Urothelium cell line (cell line): ENCODE measurements at places on chromosomes 1 and 21.
A peak's percentile ranks its signal among the peaks of the same experiment; 100 is the strongest.

DNA sequence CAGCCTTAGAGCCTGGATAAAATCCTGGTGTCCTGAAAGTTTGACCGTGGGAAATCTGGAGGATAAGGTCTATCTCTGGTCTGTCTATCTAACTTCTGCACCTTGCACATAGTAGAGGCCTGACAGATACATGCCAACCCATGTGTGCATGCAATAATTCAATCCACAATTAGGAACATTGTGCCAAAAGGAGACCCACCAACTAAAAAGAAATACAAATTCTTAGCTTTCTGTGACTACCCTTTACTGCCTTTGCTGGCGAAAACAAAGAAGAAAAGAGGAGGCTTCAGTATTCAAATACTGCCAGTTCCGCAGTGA, 381 bp upstream of the KLHL20 start:
- DNase-seq: no peak

DNA sequence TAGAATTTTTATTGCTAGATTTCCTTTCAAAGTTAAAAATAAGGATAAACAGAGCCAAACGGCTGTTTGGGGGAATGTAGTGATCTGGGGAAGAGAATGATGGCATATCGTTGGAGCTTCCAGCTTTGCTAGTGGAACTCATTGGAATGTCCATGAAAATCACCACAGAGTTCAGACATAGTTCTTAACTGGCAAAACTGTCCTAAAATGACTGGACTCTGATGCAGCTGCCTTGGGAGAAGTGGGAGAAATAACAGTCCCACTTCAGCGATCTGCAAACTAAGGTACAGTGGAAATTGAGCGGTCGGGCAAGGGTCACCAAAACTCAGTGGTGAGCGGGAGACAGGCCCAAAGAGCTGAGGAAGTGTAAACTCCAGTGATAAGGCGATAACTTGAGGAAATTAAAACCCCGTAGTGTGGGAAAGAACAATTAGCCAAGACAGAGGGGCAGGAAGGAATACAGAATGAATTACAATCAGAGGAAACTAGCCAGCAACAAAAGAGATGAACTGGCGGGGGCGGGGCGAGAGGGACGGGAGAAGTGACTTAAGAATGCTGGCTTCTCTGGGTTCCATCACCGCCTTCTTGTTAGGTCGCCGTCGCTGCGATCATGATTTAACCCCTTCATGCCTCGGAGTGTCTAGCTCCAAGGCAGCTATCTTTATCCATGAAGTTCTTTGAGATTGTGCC, 89.8 kb upstream of the ARHGAP29 start:
- no peak for DNase-seq

DNA sequence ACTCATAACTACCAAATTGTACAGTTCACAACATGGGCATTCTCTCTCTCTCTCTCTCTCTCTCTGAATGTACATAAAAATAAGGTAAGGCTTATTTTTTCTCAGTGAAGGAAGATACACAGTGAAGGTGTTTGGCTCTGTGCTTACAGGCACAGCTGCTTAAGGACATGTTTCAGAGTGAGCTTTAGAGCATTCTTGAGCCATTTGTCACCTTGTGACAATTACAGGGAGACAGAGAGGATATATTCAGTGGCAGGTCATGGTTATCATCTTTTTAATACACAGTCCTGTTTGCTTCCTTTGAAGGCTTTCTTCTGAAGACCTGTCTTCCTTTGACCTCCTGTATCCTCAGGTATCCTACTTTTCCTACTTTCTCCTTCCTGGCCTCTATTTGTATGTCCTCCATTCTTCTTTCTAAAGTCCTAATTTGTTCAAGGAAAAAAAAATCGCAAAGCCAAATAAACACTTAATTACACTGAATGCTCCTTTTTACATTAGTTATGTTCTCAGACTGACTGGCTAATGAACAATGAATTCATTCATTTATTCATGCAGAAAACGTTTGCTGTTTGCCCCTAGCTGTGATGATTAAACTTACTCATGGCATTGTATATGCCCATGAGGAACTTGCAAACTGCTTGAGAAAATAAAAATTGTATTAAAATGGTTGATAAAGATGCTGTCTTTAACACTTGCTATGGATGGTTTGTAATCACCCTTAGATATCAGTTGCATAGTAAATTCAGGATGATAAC, 33.4 kb downstream of the HSD17B7 start:
- no peak for DNase-seq

DNA sequence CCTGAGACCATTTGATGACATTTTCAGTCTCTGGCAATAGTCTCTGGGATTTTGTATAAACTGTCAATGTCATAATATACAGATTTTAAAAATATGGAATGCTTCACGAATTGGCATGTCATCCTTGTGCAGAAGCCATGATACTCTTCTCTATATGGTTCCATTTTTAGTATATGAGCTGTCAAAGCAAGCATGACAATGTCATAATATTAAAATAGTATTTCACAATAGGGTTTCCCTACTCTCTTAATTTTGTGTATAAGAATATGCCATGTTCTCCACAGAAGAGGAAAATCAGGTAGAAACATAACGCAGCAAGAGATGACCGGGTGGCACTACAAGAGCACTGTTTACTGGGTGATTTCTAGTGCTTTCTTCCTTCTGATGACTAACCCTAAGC, 8.3 kb upstream of the DIPK1A start:
- no peak for DNase-seq

DNA sequence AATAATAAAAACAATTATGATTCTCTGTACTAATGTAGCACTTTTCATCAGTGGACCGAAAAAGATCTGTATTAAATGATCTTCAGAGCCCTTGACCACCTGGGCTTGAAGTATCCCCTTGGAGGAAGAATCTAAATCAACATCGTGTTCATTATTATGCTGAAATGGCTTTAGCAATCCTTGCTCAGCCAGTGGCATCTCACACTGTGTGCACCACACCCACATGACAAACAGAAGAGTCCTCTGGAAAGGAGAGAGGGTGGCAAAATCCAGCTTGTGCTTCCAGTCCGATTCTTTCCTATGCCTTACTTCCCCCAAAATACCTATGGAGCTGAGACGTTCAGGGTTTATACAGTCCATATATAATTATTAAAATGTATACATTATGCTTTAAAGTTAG, 318.5 kb upstream of the RUNX1 start:
- no peak for DNase-seq

DNA sequence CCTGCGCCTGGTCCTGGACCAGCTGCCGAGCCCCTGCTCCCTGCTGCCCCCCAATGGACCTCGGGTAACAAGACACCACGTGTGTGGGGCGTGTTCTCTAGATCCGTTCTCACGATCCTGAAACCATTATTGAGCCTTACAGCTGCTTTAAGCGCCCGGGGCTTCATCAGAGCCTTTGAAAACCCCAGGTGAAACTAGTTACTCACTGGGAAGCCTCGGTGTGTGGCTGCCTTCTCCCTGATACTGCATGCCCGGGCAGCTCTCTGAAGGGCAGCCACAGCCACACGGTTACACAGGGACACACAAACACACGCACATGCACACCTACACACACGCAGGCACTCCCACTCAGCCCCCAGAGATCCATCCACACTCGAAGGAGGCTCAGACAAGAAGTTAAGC, 5.3 kb downstream of the HES2 start:
- peak; percentile 50 for DNase-seq

GRCh38 chr1:89887270-89887669, 66.4 kb downstream of the LRRC8D start:
- DNase-seq: no peak

- DNase-seq: no peak
These were observed 15.7 kb downstream of the ABCD3 start for GRCh38 chr1:94433866-94434265.

- DNase-seq: peak; percentile 71
These were observed 284.6 kb downstream of the PTBP2 start for GRCh38 chr1:97006044-97006661.

DNA sequence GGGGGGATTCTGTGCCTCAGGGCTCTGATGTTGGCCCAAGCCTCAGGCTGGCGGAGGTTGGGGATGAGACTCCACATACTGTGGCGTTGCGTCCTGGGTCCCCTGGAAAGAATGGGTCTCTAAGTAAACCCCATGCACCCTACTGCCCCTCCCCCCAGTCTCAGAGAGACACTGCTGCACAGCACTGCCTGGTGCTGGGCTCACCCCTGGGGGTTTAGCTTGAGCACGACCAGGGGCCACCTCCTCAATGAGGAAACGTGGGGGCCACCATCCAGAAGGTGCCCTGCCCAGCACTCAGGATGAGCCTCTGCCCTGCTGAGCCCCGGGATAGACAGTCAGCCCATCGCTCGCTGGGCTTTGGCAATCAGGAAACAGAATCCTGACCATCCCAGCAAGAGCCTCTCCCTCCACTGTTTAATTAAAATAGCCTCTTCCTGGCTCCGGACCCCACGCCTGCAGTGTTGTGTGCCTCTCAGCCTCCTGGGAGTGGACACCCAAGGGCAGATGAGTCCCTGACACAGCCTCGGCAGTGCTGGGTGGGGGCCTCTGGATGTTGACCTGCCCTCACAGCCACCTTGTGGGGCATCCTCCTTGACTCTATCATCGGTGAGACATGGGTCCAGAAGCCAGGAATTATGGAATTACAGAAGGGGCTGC, 3.5 kb upstream of the KRTAP10-4 start:
- no peak for DNase-seq

DNA sequence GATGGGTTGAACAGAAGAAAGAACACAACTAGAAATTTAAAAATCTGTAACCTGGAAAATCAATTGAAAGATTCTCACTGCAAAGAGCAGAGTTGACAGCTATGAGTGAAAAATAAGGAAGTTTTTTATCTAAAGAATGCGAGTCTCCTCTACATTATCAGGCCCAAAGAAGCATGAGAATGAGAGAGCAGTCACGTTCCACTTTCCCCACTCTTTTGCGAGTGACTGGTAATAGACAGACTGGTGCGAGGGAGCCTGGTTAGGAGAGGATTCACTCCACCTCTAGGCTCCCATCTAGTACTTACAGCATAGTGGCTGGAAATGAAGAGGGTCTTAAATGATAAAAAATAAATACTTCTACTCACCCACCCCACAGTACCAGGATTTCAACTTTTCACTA, 52.0 kb downstream of the PRDX6 start:
- no peak for DNase-seq

DNA sequence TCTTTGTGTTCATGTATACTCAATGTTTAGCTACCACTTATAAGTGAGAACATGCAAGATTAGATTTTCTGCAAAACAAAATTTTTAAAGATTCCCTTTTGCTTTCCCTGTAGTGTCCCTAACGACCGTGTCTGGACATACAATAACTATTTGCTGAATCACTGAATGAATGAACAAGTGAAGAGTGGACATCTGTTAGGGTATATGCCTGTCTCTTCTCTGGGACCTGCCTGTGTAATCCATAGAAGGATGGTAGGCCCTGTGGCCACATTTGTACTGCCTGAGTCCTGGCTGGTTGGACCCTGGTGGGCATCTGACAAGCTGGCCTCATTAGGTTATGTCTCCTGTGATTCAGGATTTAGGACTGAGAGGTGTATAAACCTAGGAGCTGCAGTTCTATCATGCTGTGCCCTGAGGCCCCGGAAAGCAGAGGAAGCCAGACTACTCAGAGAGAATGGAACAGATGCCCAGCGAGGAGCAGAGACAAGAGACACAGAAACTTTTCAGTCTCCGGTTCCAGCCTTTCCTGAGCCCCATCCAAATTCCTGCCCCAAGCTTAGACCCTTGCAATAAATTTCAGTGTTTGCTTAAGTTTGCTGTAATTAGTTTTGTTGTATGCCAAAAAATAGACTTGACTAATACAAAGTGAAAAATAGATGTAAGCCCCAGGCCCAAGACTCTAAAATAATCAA, 7.5 kb upstream of the NCF2 start:
- DNase-seq: no peak

GRCh38 chr1:2049718-2050431, at the start of gene PRKCZ:
PRKCZ (plus strand) TSS chr1:2050411; CDS start chr1:2050631, 220 bp downstream.
- DNase-seq: peak; percentile 97

- DNase-seq: peak; percentile 30
These were observed 140.2 kb upstream of the FGGY start for GRCh38 chr1:59156526-59157199.

GRCh38 chr1:246946366-246946765, 14.6 kb upstream of the AHCTF1 start:
- no peak for DNase-seq

GRCh38 chr1:232726048-232726779, 79.0 kb upstream of the MAP10 start:
- DNase-seq: peak; percentile 22
